Pancreas (tissue), 10 donors: ENCODE measurements at places on chromosomes 3 and 15. TPM values are rescaled to one million over a fixed set of nuclear protein-coding genes. Genes with fewer than 3 reads are reported as not detected.
A peak's percentile ranks its signal among the peaks of the same experiment; 100 is the strongest.

DNA sequence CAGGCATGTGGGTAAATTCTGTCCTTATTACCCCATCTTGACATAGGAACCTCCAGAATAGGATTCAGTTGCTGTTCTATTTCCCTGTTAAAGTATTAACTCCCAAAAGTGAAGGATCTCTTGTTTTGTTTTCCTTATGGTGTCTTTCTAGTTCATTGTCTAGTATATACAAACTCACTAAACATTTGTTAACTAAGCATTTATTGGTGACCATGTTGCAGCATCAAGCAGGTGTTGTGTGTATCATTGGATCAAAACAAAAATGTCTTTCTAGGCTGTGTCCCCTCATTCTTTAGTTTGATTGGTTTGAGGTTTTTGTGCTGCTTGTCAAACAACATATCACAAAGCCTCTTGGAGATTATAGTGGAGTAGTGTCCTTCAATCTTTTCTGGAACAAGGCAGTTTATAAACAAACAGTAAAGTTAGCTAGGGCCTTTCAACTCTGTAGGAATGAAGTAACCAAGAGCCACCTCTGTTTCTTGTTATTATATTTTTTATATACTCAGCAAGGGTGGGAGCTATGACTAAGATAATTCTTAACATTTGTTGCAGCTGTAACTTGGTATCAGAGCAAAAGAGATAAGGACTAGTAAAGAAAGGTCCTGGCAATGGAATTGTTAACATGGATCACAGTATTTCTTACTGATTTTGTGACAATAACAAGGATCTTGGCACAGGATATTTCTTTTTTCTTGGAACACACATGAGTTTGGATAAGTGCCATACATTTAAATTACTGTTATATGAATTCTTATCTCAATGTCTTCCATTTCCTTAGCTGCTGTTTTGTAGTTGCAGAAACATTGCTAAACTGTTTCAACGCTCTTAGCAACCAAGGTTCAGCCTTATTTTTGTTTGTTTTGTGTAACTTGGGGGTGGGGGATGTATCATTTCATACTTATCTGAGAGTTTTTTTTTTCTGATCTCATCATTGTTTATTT lies 49.3 kb downstream of the TMOD3 start:
- no peak for DNase-seq
- H3K36me3 ChIP-seq = no peaks in the 10 kb centered on the region
- no peaks in the 10 kb centered on the region for H3K4me1 ChIP-seq
- peak overlapping the region; percentile 74 for H3K27ac ChIP-seq
- H3K27me3 ChIP-seq = no peaks in the 10 kb centered on the region

GRCh38 chr3:126986001-126986400 lies 3.1 kb downstream of the PLXNA1 start:
- no peaks in the 10 kb centered on the region for H3K27me3 ChIP-seq
- no peaks in the 10 kb centered on the region for H3K36me3 ChIP-seq
- peaks cover 16% of the 10 kb centered on the region for H3K4me1 ChIP-seq
- H3K27ac ChIP-seq = no peak overlapping the region
- no peak overlapping the region for H3K4me3 ChIP-seq

GRCh38 chr3:57309769-57310360 lies 17.4 kb upstream of the ASB14 start:
- no peak overlapping the region for H3K4me3 ChIP-seq
- no peaks in the 10 kb centered on the region for H3K4me1 ChIP-seq
- no peak for DNase-seq
- H3K27me3 ChIP-seq = no peaks in the 10 kb centered on the region
- H3K36me3 ChIP-seq = no peaks in the 10 kb centered on the region
- H3K27ac ChIP-seq = no peak overlapping the region

DNA sequence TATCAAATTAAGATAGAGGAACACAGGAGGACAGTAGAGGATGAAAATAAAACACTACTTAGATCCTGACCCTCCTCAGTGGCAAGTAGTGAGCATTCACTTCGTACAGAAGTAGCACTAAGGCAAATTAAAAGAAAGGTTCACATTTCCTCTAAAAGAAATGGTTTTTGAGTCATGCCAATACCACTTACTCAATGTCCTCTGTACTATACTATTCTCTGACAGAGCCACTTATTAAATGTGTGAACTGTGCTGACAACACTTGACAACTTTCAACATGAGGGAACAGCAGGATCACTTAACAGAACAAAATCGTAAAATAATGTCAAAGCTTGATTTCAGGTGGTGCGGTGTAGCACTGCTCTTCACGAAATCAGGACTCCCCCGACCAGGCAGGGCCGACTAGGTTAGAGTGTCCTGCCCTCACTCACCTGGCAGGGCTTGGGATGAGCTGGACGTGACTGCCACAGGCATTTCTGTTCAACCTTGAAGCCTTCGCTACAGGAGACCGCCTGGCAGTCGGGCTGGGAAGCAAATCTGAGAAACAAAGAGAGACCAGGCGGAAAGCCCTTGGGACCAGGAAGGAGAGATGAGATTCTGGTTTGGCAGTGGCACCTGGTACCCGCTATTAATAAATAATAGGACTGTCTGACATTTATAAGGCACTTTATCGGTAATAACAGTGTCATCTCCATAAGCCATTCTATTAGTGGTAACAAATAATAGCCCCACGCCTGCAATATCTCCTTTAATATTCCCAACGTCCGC lies 611 bp upstream of the SLC27A2 start:
- DNase-seq = no peak
- H3K27me3 ChIP-seq = no peaks in the 10 kb centered on the region
- H3K4me3 ChIP-seq = peak overlapping the region; percentile 72
- H3K4me1 ChIP-seq = no peaks in the 10 kb centered on the region
- H3K36me3 ChIP-seq = no peaks in the 10 kb centered on the region
- H3K27ac ChIP-seq = no peak overlapping the region

REC114 gene
- total RNA-seq = not detected

MEGF11 gene
- total RNA-seq = 0.40 TPM

ZIC1 gene
- total RNA-seq = not detected
